ENCODE measurements at places on chromosomes 5 and 9.

GRCh38 chr5:170265522-170265921 lies 32.1 kb downstream of the LCP2 start:
- no peak for DNase-seq

GRCh38 chr5:149110406-149110805 lies 30.9 kb upstream of the ABLIM3 start:
- no peak for DNase-seq

GRCh38 chr9:31492229-31492628 lies 892.2 kb upstream of the ACO1 start:
- DNase-seq: no peak

- DNase-seq: no peak
Measured at GRCh38 chr5:149353911-149354310, 3.9 kb upstream of the PCYOX1L start.

DNA sequence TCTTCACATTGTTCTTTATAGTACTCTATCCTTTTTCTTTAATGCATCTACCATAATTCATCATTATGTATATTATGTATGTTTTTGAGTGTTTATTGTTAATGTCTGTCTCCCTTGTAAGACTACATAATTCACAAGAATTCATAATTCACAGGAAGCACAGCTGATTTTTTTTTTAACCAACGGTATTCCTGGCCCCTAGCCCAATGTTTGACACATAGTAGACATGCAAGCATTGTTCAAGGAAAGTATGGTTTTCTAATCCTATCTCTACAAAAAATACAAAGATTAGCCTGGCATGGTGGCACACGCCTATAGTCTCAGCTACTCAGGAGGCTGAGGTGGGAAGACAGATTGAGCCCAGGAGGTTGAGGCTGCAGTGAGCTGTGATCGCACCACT lies 160.6 kb downstream of the PPP2R2B start:
- no peak for DNase-seq

DNA sequence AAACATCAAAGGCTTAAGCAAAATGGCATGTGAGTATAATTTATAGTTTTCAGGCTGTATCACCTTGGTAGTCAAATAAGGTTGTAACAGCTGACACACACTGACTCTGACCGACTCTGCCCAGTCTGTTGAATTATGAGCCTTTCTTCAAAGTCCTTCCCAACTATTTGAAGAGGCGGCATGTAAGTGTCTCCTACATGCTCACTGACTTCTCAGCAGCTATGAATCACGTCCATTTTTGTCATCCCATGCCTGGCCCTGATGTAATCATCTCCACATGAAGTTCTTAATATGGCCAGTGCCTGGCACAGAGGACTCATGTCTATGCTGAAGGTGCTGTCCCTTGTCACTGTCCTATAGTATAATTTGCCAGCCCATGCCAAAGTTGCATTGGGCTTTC lies 5.1 kb upstream of the PTBP3 start:
- no peak for DNase-seq

GRCh38 chr9:124045076-124045829 lies 33.7 kb downstream of the LHX2 start:
- DNase-seq: no peak

DNA sequence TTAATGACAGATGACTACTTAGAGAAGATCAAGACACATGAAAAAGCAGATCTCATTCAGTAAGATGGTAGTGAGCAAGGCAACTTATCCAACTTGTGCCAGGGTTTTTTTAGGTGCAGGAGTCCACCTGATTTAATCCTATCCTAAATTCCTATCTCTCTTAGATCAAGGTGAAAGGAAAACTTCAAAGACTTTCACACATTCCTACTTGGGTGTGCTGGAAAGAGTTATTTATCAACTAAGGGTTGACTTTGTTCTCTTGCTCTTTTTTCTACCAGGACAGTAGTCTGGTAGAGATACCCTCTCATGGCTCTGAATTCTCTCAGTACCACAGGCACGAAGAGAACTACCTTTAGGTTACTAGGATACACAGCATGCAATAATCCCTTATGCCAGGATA lies 18.2 kb downstream of the TUT7 start:
- no peak for DNase-seq

GRCh38 chr9:81826517-81826906 lies 101.7 kb upstream of the SPATA31D4 start:
- DNase-seq: no peak

GRCh38 chr9:92141144-92142129 lies 26.2 kb upstream of the SPTLC1 start:
- no peak for DNase-seq

DNA sequence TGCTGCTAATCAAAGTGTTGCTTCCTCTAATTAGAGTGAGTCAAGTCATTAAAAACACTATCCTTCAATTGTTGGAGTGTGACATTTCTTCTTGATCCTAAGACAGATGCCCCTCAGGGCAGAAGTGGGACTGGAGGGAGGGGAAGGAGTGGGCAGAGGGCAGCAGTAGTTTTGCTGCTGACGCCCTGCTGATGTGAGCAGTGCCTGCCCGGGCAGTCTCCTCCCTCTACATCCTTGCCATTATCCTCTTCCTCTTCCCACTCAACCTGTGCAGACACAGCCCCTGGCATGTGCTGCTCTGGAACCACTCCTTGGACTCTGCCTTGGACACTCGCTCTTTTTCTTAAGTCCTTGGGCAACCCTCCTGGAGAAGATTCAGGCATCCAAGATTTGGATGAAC lies 232.5 kb downstream of the HSPA4 start:
- DNase-seq: no peak

GRCh38 chr9:137836151-137836830 lies 41.3 kb upstream of the CACNA1B start:
- no peak for DNase-seq

GRCh38 chr5:160181965-160182622 lies 47.2 kb upstream of the FABP6 start:
- no peak for DNase-seq

- DNase-seq: no peak
Measured at GRCh38 chr9:21383627-21384026, 1.6 kb downstream of the IFNA2 start.

DNA sequence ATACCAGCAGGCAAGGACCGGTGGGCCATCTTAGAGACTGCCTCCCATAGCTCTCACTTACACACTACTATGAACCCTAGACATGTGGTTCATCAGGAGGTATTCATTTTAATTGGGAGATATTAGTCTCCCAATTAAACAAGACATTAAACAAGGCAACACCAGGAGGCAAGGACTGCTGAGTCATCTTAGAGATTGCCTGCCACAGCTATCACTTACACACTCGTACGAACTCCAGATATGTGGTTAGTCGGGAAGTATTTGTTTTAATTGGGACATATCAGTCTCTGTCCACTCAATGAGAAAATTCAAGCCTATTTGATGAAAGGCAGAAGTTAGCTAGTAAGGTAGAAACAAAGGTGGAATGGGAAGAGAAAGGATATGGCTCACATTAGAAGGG lies 343.9 kb downstream of the NFIB start:
- DNase-seq: no peak

GRCh38 chr9:137521405-137521985 lies 28.7 kb downstream of the PNPLA7 start:
- DNase-seq: no peak

DNA sequence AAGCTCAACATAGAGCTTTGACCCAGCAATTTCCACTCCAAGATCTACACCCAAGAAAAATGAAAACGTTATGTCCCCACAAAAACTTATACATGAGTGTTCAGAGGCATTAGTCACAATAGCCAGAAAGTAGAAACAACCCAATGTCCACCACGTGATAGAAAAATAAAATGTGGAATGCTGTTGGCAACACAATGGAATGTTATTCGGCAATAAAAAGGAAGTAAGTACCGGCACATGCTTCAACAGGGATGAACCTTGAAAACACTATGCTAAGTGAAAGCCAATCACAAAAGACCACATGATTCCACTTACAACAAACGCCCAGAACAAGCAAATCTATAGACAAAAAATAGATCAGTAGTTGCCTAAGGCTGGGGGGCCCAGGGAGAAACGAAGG lies 6.0 kb downstream of the UBQLN1 start:
- no peak for DNase-seq

DNA sequence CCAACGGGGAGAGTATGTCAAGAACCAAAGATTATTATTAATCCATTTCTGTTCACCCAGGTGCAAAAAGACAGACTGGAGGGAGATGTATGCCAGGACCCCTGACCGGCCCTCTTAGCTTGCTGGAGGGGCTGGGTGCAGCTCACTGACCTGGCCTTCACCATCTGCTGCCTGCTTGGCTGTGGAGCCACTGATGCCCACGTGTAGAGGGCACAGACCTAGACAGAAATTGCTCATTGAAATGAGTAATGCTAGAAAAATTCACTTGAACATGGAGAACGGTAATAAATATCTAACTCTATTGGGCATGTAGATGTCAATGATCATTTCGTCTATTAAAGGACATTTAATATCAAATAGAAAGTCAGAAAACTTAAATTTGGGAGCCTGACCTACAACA lies 58.8 kb upstream of the ERCC6L2 start:
- no peak for DNase-seq

DNA sequence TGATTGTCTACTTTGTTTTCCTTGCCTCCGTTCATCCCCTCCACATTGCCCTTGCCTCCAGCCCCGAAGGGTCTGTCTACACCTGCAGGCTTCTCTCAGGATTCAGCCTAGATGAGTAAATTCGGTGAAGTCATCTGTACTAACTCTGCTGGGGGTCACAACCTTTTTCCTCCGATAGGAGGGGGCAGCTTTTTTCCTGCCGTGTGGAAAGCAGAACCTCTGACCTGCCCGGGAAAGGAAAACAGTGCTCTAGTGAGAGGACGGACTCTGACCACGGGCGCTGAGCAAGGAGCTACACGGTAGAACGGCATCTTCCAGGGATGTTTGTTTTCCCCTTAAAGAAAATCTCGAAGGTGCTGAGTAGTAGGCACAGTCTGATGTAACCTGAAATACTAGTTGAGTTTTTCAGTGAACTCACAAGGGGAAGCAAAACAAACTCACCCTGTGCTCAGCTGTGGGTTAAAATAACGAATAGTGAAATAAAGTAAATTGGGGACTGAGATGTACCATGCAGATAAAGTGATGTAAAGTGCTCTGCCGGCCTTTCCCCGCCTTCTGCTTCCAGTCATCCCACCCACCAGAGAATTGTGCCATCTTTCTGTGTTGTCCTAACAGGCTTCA lies 281.8 kb downstream of the AOPEP start:
- DNase-seq: no peak

- DNase-seq: no peak
Measured at GRCh38 chr5:14110680-14111079, 32.5 kb upstream of the TRIO start.

- no peak for DNase-seq
Measured at GRCh38 chr9:2957656-2958200, 113.8 kb upstream of the PUM3 start.

DNA sequence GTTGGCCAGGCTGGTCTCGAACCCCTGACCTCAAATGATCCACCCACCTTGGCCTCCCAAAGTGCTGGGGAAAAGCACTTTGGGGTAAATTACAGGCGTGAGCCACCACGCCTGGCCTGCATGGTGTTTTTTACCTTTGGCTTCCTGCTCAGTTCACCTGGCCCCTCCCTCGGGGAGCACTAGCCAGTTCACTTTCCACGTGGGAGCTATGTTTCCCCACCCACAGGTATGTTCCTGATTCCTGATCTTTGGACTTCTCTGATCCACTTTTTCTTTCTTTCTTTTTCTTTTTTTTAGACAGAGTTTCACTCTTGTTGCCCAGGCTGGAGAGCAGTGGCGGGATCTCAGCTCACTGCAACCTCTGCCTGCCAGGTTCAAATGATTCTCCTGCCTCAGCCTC lies 15.8 kb downstream of the DAB2IP start:
- no peak for DNase-seq

GRCh38 chr5:131186561-131187256 lies 16.0 kb downstream of the LYRM7 start:
- DNase-seq: no peak

DNA sequence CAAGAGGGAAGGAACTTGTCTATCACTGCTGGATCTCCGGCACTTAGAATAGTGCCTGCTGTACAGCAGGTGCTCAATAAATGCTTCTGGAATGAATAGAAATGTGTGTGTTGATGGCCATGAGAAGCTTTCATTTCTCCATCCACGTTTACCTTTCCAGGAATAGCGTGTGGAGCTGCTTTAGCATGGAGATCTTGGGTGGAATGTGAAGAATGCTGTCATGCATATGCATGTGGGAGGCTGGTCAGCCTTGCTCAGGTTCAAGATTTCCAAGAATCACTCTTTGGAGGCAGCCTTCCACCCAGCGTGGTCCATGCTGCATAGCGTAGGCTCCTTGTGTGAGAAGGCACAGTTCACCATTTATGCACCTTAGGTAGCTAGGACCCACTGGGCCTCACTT lies 19.2 kb downstream of the COL15A1 start:
- DNase-seq: no peak

- DNase-seq: no peak
Measured at GRCh38 chr5:115267617-115268016, 4.9 kb upstream of the PGGT1B start.

GRCh38 chr9:124673063-124673462 lies 98.0 kb downstream of the NR6A1 start:
- DNase-seq: no peak

DNA sequence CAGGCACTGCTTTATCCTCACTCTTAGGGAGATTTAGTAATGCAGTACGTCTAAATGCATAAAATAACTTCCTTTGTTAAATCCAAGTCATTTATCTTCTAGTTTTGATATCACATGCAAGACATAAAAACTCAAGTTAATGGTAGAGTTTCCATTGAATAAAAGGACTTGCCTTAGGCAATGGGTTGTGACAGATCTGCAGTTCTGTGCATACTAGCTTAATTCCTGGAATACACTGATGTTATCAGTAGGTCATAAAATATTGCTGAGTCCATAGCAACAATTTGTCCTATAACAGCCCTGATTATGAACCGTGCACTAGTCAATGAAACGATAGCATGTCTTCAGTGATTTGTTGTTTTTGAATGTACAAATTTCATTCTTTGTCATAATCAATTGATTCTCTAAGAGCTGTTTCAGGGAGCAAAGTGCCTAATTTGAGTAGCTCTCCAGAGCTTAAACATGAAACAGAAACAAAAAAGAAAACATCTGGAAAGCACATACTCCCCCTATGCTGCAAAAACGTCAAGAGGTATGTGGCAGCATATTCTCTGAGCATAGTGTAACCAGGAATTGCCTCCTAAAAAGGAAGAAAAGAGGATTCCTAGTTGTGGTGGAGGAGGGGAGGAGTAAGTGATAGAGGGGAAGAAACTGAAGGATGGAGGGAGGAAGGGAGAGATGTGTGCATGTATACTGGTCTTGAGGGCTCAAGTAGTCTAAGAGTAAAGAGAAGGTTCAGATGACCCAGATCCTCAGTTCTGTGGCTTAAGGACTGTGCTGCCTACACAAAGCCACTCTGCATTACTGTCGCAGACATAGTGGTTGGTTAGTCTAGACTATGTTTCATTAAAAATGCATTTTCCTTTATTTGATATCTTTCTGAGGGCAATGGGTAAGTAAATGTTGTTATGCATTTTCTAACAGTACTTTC lies 589.2 kb downstream of the PRR16 start:
- no peak for DNase-seq

DNA sequence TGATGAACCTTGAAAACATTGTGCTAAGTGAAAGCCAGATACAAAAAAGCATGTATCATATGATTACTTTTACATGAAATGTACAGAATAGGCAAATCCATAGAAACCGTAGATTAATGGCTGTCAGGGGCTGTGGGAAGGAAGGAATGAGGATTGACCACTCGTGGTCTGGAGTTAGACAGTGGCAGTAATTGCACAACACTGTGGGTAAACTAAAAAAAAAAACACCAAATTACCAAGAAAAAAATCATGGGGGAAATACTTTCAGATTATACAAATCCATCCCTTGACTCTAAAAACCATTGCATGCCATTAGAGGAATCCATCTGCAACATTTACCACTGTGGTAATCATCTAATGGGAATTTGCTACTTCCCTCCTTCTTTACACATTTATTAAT lies 140.0 kb downstream of the SIL1 start:
- DNase-seq: no peak
